ENCODE measurements at places on chromosomes 3 and 15.

GRCh38 chr3:54427941-54428871 is 305.9 kb downstream of the CACNA2D3 start:
- DNase-seq, result peak; percentile 67

DNA sequence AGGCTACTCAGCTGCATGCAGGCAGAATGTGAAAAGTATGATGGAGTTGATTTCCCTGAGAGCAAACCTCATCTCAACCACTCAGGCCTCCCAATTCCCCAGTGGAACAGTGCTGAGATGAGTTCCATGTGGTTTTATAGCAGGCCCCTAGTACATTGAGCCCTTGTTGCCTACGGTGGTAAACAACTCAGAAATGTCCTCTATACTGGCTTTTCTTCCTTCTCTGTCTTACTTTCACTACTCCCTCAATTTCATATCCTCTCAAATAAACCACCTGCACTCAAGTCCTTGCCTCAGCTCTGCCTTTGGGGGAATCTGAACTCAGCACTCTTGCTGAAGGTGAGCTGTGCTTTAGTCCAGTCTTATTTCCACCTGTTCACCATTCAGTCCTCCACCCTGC is 399.9 kb downstream of the PDCD6IP start:
- no peak for DNase-seq

- no peak for DNase-seq
Measured at GRCh38 chr3:168653255-168653654, 557.5 kb upstream of the GOLIM4 start.

DNA sequence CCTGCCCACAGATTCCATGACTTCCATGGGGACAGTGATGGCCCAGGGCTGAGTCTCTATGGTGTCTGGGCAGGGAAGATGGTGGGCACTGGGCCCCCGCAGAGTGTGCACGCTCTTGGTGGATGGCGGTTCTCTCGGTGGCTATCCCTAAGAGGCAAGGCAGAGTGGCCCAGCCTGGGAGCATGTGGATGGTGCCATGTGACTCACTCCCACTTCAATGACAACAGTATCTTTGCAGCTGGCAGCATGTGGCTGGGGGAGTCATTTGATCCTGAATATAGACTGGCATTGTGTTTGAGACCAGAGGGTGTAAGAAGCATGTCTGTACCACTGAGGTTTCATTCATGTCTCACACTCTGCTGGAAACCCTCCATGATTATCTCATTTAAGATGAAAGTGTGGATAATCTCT is 101.2 kb downstream of the CORO2B start:
- DNase-seq, result no peak

DNA sequence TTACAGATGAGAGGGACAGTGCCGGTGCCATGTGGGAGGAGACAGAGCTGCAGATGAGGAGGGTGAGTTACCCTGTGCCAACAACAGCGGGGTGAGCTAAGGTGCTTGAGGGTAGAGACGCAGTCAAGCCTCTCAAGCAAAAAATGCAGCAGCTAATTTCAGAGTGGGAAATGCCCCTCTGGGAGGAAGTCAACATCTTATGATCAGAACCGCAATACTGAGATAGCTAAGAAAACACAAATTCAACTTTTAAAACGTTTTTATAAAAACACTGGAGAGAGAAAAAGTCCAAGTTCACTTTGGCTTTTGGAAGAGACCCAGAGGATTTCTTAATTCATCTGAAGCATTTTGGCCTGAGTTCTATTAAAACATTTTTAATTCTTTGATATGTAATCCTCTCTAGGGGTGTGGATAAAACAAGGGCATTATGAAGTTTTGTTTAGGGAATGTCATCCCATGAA is 319.2 kb downstream of the SLC9A9 start:
- no peak for DNase-seq

GRCh38 chr3:187750006-187750512 is 4.8 kb upstream of the BCL6 start:
- DNase-seq, result peak; percentile 84

- DNase-seq, result no peak
Measured at GRCh38 chr15:33278816-33279612, 31.8 kb upstream of the RYR3 start.

DNA sequence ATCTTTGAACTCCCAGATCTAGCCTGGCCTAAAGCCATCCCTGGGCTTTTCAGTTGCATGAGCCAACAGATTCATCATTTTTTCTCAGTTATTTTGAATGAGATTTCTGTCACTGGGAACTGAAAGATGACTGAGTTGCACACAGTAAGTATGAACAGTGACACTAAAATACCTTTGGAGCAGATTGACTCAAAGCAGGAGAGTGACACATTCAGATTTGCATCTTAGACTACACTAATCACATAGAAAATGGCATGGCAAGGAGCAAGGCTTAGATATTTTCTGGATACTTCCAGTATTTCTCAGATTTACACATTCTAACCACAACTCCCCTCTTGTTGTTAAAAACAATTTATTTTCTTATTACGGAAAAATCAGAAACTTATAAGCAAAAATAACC is 32.8 kb downstream of the SEC62 start:
- no peak for DNase-seq

DNA sequence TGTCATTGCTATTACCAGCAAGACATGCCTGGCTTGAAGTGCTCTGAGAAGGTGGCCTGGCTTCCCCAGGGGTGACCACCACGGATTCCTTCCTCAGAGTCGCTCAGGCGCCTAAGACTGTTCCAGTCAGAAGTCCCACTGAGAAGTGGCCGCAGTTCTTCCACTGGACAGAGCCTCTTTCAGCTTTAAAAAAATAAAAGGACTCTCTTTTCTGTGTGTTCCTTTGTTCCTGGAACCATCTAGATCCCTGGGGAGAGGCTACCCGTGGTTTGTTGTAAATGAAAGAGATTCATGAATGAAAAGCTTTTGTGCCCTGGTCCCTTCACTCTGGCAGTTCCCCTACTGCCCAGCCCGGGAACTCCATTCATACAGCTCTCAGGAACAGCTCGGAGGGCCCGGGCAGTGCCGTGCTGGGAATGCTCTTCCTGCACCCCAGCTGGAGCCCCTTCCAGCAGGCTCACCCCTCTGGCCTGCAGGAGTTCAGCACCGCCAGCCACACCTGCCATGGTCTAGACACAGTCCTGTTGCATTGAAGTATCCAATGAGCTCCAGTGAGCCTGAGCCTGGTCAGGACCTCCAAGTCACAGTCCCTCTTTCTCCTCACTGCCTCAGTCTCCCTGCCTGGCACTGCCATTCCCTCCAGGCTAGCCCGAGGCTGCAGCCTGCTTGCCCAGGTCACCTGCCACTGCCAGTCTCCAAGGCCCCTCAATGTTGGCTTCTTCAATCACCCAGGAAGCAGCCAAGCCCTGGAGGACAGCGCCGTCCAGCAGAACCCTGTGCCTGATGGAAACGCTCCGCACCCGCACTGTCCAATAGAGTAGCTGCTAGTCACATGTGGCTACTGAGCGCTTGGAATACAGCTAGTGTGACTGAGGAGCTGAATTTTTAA is 75.4 kb downstream of the XXYLT1 start:
- peak; percentile 33 for DNase-seq

GRCh38 chr3:56409790-56410189 is 58.5 kb downstream of the ERC2 start:
- DNase-seq, result no peak

- no peak for DNase-seq
Measured at GRCh38 chr15:40932156-40932555, 3.0 kb downstream of the DLL4 start.

DNA sequence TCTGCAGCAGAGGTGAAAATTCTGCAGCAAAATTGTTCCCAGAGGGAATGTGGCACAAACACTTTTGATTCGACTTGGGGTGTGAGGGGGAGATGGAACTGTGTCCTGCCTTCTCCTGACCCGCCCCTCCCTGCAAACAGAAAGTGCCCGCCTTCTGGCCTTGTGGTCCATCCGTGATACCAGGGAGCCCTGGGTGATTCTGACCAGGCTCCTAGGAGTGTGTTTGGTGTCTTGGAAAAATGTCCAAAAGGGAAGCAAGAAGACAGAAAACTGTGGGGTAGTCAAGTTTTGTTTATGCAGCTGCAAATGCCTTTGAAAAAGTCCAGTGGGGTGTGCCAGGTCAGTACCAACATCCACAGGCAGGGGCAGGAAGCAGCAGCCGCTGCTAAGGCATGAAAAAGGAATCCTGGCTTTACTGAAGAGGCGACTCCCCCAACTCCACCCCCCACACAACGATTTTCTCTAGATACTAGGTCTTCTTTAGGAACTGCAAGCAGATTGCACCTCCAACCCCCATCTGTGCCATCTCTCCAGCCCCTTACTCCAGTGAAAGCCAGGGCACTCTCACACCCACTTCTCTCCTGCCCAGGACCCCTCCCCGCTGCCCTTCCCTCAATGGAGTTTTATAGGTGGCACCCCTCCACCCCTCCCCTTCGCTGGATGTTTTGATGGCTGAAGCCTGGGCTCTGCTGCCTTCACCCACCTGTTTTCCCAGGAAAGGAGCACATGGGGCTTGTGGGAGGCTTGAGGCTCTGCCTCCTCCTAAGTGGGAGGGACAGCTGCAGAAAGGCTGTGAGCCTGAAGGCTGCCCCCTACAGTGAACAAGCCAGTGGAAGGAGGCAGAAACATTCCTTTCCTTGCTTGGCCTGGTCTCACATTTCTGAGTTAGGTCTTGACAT is 82.4 kb upstream of the HERC1 start:
- no peak for DNase-seq

GRCh38 chr3:72487946-72488737 is 360.1 kb downstream of the SHQ1 start:
- no peak for DNase-seq

DNA sequence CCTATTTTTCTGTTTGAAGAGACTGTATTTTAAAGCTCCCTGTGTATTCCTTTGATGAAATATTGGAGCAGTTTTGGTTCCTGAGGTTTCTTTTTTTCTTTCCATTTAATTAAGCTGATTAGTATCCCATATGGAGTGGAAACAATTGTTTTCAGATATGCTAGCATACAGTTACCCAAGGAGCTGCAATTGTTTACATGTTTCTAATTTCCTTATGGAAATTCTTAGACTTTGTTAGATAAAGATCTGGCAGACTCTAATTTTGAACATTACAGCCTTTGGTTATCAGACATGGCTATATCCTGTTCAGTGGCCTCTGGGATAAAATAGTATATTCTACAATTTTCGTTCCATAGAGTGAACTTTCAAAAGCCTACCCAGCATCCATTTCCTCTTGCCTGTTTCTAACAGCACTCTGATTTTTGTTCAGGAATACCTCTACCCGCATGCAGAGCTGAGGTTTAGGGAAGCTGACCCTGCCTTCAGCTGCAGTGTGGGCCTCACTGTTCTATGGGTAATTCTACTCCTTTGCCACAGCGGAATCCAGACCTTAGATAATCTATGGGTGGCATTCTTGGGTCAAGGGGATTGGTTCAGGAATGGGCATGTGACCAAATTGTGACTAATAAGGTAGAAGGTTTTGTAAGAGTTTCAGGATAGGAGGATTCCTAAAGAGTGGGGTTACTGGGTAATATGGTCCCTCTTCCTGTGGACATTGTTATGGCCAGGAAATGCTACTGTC is 161.1 kb upstream of the ANKRD28 start:
- no peak for DNase-seq

DNA sequence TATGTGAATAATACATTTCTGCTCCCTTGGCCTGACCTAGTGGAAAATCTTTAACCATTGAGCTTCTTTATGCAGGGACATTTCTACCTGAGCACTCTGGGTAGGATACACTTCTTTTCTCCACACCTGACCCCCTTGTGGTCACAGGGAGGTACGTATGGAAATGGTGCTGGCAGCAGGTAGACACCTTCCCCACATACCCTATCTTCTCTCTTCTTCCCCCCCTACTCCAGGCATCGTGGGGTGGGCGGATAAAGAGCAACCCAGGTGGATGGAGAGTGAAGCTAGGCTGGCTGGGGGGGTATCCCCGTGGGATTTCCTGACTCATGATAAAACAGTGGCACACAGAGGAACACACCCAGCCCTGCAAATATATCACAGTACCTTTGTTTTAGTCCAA is 312.1 kb downstream of the ARRDC4 start:
- DNase-seq, result no peak

DNA sequence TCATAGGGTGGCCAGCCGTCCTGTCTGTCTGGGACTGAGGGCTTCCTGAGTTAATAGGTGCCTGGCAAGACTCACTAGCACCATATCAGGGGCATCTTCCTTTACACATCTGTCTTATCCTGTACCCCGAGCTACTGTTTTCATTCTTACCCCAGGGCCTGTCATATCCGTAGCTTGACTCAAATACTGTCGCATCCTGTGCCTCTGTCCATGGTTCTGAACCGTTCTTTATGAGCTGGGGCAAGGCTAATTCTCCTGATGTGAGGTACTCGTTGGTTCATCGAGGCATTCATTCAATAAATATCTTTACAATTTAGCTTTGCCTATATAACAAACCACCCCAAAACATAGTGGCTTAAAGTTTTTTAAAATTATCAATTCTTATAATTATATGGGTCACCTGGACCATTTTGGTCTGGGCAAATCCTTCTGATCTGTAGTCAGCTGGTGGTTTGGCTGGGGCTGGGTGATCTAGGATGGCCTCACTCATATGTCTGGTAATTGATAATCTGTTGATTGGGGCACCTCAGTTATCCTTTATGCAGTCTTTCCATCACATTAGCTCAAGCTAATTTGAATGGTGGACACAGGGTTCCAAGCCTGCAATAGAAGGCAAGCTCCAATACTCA is 121.2 kb downstream of the TLE3 start:
- DNase-seq, result no peak

DNA sequence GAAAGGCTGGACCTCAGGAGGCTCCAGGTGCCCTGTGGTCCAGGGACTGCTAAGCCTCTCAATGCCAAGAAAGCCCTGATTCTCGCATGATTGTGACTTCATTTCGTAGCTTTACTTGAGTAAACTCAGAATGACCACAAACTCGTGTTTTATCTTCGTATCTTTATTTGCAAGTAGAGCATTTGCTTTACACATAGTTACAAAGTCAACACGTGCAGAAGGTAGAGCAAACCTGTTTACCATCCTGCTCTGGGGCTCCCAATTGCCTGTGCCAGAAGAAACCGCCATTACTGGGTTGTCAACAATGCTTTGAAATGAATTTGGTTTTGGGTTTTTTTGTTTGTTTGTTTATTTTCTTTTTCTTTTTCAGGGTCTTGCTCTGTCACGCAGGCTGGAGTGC is 5.8 kb upstream of the MESP1 start:
- DNase-seq, result no peak

DNA sequence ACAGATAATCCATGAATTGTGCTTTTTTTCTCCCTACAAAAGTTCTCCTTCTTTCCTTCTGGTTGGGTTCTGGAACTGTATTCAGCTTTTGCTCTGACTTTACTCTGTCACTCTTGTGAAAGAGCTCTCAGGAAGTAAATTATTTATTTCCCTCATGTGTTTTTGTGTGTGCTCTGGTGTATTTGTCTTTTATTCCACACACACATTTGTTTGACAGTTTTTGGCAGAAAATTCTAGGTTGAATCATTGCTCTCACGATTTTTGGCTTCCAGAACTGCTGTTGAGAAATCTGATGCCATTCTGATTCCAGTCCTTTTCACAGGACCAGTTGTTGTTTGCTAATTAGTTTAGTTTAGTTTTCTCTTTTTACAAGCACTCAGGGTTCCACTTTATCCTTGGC is 172.8 kb downstream of the PLCH1 start:
- no peak for DNase-seq
